NCI-H1417 treated with DMSO at 0.1 percent for 48 hours (cell line): ENCODE measurements at places on chromosomes 2 and 18.

- no peak for DNase-seq
Measured at GRCh38 chr2:64469261-64469660, 15.3 kb downstream of the LGALSL start.

GRCh38 chr2:136310005-136310495 lies 192.1 kb upstream of the CXCR4 start:
- no peak for DNase-seq

DNA sequence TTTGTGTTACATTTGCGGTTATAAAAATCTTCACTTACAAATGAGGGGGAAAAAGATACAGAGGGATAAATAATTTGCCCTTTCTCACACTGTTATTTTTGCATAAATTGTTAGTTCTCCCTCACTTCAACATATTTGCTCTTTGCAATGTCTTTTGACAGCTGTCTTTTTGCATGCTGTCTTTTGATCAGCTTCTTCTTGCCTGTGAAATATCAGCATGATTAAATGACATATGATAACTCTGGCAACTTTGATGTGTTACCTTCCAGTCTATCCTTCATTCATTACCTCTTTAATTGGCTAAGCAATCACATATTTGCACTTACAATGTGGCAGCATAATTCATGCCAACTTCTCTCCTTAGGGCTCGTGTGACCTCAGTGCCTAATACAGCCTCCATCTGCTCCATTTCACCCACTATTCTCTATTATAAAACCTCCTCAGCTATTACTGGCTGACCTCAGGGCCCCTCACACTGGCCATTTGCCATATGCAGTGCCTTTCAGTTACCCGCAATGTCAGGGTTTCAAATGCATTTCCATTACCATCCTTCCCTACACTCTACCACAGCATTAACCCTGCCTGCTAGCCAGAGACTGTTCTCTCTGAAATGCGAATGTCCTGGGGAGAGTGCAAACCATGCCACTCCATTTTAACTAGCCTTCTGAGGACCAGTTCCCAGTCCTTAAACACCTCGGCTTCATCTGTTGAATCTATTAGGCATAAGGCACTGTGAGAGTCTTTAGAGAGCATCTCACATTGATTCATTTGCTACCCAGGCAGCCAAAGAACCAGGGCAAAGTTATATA lies 1056.6 kb upstream of the CHAC2 start:
- no peak for DNase-seq

DNA sequence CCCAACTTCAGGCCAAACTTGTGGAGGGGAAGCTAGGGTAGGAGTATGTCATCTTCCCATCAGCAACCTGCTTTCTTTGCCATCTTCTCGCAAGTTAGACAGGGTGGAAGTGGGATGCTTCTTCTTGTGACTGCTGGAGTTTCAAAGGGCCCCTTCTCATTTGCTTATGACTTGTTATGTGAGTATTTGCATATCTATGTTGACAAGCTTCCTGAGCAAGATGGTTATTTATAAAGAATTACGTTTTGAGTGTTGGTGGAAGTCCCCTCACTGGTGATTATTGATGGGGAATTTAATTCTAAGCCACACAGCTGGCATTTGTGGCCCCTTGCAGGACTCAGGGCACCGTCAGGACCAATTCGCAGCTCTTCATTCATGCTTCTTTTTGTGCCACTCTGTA lies 791.0 kb downstream of the LRRTM4 start:
- no peak for DNase-seq

GRCh38 chr2:147420517-147420916 lies 424.3 kb upstream of the ACVR2A start:
- DNase-seq, result no peak

GRCh38 chr18:23302511-23302850 lies 150.6 kb upstream of the RIOK3 start:
- no peak for DNase-seq

DNA sequence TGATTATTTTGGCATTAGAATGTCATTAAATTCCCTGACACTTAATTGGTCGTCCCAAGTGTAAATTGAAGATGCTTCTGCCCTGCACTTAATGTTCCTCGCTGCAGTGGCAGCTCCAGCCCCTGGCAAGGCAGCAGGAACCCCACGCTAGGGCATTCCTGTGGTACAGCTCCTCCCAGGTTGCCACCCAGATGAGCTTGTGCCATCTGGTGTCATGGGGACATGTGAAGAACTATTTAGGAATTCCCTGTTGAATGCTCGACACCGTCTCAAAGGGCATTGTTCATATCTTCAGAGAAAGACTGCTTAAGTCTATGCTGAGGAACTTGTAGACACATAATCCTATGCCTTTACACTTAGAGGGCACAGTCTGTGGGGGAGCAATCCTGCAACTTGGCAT lies 38.9 kb downstream of the BCL2L11 start:
- no peak for DNase-seq

DNA sequence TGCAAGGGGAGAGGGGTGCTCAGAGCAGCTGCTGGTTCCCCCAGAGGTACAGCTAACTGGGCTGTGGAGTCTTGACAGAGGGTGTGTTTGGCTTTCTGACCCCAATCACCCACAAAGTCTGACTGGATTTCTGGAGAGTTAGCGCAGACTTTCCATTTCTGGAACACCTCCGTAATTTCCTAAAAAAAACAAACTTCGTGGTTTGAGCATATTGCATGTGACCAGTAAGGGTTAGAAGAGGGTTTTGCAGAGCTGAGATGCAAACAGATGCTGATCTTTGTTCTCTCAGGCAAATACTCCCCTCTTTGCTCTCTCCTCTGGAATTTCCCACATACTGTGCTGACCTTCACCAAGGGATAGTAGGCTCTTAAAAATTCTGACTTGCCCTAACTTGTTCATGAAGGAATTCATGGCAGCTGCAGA lies 44.5 kb upstream of the TMEM247 start:
- DNase-seq, result no peak

DNA sequence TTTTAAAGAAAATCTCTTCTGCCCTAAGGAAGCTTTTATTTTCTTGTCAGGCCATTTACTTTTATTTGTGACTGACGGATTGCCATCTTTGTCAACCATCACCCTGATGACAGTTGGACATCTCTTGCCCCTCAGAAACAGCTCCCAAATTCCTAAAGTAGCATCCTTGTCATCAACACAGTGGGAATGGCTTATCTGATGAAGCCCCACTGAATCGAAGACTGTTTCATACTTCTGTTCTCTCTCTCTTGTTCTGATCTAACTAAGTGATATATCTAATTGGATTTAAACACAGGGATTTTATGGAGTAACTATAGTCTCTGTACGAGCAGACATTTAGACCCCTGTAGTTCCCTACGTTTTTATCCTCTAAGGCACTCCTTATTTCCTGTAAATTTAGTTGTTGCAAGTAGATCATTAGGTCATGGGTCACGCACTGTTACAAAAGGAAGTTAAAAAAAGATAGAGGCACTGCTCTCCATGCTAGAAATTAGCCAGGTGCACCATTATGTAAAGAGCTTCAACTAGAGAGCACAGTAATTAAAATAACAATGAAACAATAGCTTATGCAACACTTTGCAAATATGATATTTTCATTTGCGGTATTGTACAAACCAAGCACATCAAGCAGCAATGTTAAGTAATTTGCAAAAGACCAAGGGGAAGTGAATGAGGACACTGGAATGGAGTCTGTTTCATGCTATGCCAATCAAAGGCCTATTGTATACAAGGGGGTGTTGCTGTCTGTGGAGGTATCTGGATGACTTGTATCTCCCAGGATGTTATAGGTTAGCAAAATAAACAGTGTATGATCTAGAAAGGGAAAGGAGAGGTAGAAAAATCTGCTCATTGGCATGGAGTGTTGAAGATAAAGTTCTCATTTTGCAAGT lies 284.7 kb downstream of the LRRTM1 start:
- DNase-seq, result no peak

GRCh38 chr2:98583816-98584618 lies 24.3 kb downstream of the COA5 start:
- DNase-seq, result no peak

DNA sequence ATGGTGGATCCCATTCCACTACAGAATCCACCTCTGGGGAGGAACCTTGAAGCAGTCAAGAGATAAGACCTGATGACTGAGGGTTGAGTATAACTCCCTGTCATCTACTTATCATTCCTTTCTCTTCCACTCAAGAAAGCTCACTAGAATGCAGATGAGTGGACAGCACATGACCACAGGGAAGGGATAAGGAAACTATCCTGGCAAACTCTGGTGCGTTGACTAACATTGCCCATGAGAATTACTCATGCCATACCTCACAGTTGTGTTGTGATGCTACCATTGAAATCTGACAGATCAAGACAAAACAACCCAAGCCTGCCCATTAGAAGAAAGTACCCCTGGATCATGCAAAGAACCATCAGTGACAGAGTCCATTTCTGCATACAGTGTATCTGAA lies 26.5 kb downstream of the SLC16A14 start:
- no peak for DNase-seq

GRCh38 chr18:2143636-2144035 lies 427.7 kb downstream of the METTL4 start:
- DNase-seq, result no peak

GRCh38 chr2:181203916-181204315 lies 223.5 kb downstream of the UBE2E3 start:
- no peak for DNase-seq

DNA sequence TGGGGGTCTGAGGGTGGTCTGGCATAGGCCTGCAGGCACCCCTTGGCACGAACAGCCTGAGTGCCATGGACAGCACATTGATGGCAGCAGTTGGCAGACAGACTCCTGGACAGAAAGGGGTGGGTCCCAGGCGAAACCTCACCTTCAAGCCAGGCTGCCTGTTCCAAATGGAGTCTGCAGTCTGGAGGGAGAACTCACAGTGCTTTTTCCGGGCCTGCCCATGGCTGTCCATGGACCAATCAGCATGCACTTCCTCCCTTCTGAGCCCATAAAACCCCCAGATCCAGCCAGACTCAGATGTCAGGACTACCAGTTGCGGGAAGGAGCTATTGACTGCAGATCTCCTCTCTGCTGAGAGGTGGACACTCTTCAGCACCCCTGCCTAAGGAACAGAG lies 694.6 kb upstream of the ACVR2A start:
- DNase-seq, result no peak

DNA sequence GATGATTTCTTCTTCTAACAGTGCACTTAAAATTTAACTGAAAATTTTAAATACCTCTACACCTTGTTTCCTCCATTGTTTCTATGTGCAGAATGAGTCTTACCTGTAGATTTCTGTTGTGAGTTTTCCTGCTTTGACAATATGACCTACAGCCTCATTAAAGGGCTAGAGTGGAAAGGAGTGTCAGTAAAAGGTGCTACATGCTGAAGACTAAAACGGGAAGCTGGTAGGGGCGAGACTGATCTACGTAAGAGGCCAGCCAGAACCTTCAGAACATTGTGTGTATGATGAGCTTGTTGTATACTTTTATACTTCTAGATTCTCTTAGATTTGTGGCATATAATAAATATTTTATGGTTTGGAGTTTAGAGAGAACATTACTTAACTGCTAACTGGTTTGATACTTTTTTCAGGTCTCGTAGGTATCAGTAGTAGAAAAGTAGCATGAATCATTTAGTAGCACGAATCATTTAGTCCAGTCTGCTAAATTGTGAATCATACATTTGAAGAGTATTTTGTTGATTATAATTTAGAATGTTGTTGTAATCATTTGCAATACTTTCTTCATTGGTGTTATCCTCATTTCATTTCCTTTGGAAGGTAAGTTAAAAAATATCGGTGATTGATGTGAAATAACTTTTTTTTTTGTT lies 14.3 kb downstream of the INSIG2 start:
- DNase-seq, result no peak

DNA sequence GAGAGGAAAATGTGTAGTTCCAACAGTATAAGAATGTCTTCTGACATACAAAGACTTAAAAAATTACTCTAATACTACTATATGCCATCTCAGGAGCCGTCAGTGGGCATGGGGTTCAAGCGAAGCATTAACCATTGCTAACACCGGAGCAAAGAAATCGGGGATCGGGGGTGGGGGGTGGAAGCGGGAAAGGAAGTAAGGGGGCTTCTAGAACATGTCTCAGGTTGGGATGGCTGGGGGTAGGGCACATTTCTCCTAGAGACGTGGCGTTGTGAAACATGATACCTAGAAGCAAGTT lies 702 bp downstream of the LMAN1 start:
- no peak for DNase-seq

GRCh38 chr2:214158851-214159250 lies 252.0 kb upstream of the VWC2L start:
- no peak for DNase-seq

DNA sequence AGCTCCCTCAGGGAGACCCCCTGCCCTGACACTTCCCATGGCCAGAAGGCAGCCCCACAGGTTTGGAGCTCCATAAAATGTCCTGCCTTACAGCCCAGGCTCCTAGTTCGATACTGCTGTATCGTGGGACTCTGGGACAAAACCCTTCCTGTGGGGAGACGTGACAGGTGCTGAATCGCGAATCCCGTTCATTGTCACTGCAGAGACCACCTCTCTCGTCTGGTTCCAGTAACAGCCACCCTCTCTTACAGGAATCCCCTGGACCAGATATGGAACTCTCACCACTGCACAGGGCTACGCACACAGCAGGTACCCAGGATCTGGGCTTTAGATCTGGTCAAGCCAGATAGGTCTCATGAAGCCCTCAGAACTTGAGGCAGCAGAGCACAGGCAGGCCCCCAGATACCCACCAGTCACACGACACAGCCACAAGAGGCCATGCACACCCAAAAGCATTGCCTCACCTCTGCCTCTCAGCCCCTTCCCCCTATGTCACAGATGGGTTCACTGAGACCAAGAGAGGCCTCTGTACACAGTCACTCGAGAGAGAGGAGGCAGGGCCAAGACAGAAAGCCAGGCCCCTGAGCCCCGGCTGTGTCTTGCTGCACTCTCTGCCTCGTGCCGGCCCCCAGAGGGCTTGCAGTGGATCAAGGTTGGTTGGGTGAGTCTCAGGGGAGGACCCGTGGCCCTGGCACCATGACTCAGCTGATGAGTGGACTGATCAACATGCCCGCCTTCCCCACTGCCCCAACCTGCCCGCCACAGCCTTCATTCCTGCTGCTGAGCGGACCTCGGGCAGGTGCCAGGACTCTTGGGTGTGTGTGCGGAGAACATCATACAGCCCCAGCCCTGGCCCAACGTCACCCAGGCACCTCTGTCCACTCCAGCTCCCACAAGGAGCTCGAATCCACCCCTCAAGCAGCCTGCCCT lies 7.6 kb downstream of the SDC1 start:
- no peak for DNase-seq

- DNase-seq, result no peak
Measured at GRCh38 chr2:156562124-156562523, 125.9 kb downstream of the GPD2 start.

GRCh38 chr2:41234093-41234492 lies 782.2 kb upstream of the SLC8A1 start:
- DNase-seq, result no peak

GRCh38 chr2:239109041-239109927 lies 261.4 kb downstream of the TWIST2 start:
- DNase-seq, result peak; percentile 41

- no peak for DNase-seq
Measured at GRCh38 chr18:7821784-7822183, 254.7 kb downstream of the PTPRM start.

GRCh38 chr2:241010531-241011295 lies 12.3 kb downstream of the SNED1 start:
- DNase-seq, result no peak

- no peak for DNase-seq
Measured at GRCh38 chr2:55965966-55966365, 42.4 kb upstream of the EFEMP1 start.

- DNase-seq, result no peak
Measured at GRCh38 chr2:235283246-235283645, 210.6 kb upstream of the AGAP1 start.
